Fibroblast of skin of left quadriceps (primary cell): ENCODE measurements at places on chromosomes 3 and 15.
A peak's percentile ranks its signal among the peaks of the same experiment; 100 is the strongest.

DNA sequence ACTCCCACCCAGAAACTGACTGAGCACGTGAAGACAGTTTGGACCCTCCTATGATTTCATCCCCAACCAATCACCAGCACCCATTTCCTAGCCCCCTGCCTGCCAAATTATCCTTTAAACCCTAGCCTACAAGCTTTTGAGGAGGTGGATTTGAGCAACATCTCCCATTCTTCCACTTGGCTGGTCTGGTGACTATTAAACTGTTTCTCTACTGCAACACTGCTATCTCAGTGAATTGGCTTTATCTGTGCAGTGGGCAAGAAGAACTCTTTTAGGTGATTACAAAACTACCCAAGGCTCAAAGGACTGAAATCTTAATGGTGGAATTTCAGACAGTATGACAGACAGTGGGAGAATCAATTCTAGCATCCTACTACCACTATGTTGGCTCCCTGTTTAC lies 57.6 kb downstream of the FOXB1 start:
- no peak for DNase-seq

DNA sequence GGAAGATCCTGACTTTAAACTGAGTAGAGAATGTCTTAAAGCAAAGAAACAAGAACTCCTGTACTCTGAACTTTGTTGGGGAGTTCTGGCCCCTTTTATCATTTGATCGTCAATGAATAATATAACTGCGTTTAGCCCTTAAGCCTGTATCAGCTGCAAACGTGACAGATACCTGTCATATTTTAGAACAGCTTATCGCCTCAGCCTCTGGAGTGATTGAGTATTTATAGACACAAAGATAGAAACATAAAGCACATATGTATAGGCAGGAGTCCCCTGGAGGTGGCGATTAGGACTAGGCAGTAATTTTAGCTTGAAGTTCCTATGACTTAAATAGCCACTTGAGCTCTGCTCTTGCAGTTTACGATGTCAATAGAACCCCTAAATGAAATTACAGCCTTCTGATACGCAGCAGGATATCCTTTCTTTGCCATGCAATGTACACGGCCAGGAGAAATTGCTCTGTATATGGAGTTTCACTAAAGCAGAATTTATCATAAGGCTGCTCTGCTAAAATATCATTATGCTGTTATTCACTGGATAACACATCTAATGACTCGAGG lies 321.8 kb downstream of the TIGIT start:
- DNase-seq: no peak

DNA sequence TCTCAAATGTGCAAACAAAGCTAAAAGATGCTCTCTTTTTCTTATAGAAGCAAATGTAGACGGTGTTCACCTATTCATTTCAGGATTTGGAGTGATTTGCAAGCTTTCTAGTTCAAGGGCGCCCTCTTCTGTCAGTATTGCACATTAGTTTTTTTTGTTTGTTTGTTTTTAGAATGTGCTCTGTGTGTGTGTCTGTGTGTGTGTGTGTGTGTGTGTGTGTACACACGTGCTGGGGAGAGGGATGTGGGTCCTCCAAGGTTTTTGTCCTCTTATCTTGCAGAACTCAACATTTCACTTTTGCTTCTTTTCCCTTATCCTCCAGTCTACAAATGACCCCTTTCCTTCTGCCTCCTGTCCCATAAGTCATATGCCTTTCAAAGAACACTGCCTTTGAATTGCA lies 23.5 kb downstream of the DNAH1 start:
- peak; percentile 63 for DNase-seq

GRCh38 chr3:127103080-127103479 lies 89.9 kb upstream of the PRR23E start:
- no peak for DNase-seq

GRCh38 chr15:89912674-89913396 lies at the start of gene ARPIN:
Gene ARPIN (minus strand): TSS chr15:89912952. CDS start chr15:89912835, 117 bp downstream.
- no peak for DNase-seq

DNA sequence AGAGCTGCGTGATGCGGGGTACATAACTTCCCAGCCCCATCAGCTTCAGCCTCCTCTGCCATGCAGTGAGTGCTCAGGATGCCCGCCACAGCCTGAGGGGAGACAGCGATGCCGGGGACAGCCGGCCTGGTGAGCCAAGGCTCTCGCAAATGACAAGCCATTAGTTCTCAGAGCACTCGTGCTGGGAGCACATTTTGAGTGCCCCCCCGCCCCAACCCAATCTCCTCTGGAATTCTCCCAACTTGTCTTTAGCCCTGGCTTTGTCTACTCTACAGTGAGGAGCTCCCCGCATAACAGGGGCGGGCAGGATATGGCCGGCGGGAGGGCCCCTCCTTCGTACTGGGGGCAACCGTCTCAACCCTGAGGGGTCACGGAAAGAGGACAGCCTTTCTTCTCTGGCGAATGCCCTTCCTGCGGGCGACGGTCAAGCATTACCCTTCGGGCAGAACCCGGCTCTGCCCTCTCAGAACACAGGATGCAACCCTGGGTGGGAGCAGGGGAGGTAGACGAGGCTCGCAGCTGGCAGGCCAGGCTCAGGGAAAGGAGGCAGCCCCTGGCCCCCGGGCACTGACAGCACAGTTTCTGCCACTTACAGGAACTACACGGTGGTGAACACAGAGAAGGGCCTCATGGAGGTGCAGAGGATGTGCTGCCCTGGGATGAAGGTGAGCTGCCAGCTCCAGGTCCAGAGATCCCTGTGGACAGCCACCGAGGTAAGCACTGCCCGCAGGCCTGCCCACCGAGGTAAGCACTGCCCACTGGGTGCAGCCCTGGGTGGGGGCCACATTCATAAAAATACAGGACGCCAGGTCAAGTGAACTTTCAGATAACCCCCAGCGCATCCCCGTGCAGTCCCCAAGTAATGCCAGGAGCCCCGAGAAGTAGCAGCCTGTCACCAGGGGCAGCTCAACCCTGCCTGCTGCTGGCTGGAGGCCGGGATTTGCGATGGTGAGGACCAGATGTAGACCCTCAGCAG lies 141.7 kb downstream of the LRRK1 start:
- DNase-seq: no peak

- peak; percentile 45 for DNase-seq
Observed at GRCh38 chr3:59575113-59576001, 525.5 kb upstream of the CFAP20DC start.

GRCh38 chr15:40338041-40338657 lies 2.6 kb downstream of the CCDC9B start:
- DNase-seq: no peak

- no peak for DNase-seq
Observed at GRCh38 chr15:90074023-90074422, 28.2 kb downstream of the IDH2 start.

- DNase-seq: no peak
Observed at GRCh38 chr3:65146179-65146578, 458.4 kb upstream of the ADAMTS9 start.

- no peak for DNase-seq
Observed at GRCh38 chr15:39022532-39023305, 458.1 kb upstream of the RASGRP1 start.

DNA sequence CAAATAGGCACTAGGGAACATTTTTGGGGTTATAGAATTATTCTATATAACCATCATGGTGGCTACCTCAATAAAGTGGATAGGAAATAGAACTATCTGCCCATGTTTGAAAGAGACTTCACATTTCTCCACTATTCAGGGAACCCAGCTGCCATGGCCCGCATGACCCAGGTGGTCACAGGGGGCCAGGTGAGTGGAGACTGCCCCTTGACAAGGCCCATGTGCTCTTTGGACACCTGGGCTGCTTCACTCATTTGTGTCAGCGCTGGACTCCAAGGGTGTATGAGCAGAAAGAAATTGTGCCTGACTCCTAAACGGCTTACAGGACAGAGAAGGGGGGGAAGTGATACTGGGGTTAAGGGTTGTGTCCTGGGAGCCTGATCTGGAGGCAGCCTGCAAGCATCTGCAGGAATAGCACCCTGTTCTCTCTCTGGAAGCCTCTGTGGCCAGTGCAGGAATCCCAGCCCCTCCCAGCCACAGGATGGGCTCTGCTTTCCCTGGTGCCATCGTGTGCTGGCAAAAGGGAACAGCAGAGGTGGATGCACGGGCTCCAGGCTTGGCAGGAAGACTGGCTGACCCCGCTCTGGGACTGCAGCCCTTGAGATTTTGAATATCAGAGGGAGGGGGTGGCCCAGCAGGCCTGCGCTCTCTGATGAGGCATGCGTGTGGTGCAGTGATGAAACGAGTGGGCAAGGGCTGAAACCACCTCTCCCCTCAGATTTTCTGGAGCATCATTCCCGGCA lies 9.1 kb upstream of the C3orf22 start:
- no peak for DNase-seq

DNA sequence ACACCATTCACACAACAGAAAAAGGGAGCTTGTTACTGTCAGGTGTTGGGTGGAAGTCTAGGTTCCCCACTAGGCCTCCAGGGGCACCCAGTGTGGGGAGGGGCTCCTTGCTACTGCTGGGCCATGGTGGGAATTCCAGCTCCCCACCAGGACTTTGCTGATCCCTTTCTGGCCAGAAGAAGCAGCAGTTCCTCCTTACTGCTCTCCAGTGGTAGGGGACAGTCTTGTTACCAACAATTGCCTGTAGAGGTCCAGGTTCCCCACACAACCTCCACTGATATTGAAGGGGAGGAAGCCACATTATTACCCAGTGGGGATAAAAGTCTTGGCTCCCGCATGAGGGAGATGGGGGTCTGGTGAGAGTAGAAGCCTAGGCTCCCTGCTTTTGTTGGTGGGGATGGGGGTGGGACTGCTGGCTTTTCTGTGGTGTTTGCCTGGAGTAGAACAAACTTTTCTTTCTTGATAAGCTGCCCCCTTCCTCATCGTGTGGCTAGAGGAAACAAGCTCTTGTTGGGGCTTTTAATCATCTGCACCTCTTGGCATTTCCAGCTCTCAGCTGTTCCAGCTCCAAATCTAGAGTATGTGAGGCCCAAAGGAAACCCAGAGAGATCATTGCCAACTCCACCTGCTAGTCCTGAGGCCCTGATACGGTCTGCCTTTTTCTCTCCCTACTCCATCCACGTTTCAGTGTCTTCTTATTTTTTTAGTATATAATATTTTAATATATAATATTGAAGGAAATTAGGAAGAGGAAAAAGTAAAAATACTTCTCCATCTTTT lies 824.2 kb downstream of the AGBL1 start:
- DNase-seq: no peak

DNA sequence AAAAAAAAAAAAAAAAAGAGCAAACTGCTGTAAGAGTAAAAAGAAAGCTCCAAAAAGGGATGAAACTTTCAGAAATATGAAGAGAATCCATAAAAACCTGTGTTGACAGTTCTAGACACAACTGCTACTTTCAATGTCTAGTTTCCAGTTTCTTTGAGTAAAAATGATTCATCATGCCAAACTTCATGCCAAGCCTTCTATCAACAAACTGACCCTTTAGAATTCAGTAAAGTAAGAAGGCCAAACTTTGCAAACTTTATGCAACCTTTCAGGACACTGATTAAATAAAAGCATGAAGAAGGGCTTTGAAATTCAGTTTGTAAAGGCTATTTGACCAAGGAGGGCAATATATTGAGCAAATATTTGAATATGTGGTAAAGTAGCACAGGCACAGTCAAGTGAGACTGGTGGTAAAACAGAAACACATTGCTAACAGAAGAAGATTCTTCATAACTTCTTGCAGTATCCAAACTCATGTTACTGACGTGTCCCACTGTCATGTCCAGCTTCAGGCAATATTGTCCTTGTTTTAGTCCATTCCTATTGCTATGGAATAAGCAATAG lies 56.3 kb upstream of the CFAP20DC start:
- DNase-seq: no peak

GRCh38 chr15:55230051-55230670 lies 33.4 kb upstream of the RSL24D1 start:
- DNase-seq: no peak

DNA sequence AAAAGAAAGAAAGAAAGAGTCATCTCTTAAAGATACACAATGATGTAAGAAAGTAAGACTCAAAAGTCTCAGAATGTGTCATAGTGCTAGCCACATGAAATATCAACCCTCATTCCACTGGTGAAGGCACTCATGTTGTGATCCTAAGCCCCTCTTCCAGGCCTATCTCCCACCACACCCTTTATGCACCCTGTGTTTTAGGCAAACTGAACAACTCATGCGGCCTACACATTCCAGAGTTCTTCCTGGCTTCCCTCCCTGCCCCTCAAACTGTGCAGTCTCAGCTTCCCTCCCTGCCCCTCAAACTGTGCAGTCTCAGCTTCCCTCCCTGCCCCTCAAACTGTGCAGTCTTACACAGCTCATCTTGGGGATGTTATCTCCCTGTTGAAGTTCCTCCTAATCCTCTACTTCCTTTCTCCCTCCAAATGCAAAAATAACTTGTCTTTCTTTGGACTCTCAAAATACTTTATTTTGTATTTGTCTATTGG lies 69.0 kb upstream of the FNDC3B start:
- DNase-seq: no peak

- no peak for DNase-seq
Observed at GRCh38 chr3:116930786-116931185, 221.2 kb downstream of the TUSC7 start.

- no peak for DNase-seq
Observed at GRCh38 chr15:29883126-29883525, 60.9 kb upstream of the TJP1 start.

DNA sequence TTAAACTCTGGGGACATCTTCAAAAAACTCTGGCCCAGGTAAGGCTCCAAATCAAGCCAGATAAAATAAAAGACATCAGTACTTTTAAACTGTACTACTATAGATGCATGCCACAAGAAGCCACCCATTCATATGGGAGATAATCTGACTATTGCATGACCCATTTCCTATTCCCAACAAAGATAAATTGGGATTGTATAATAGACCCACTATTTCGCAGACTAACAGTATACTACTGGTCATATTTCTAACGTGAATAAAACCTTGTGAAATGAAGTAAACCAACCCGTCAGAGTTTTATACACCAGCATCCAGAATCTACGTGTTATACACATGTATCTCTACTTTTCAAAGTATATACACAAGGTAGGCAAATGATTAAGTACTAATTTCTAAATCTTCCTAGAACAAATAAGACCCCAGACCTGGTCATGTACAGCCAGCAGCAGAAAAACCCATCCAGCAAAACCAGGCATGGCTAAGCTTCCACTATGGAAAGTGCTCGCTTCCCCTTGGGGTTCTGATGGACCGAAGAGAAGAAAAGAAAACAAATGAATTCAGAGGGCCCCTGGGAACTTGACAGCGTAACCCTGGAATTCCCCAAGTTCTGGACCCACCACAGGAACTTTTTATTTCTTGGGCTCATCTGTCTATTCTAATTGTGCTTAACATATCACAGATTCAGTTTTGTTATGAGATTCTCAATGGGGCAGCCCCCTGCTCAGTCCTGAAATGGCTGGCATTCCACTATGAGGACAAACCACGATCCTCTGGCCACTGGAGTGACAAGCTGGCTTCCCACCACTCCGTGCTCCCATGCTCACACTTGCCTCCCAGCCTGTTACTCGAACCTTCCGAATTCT lies 69.1 kb downstream of the MB21D2 start:
- no peak for DNase-seq

DNA sequence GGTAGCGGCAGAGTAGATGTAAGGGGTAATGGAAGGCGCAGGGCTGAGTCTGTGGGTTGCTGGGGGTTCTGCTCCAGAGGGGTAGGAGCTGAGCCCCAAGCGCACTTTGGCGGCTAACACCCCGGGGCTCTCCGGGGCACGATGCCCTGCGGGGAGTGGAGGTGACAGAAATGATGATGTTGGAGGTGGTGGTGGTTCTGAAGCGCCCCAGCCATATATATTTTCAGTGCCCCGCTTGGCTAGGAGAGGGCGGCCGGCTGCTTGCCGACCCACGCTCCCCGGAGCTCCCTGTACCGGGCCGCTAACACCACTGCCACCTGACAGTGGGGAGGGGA lies 9.7 kb downstream of the ZIC4 start:
- no peak for DNase-seq
